ENCODE measurements at places on chromosomes 11 and 22.

GRCh38 chr11:85627332-85627997 lies at the start of gene DLG2:
DLG2 (minus strand) TSS chr11:85627344.
- peak; percentile 48 for DNase-seq

DNA sequence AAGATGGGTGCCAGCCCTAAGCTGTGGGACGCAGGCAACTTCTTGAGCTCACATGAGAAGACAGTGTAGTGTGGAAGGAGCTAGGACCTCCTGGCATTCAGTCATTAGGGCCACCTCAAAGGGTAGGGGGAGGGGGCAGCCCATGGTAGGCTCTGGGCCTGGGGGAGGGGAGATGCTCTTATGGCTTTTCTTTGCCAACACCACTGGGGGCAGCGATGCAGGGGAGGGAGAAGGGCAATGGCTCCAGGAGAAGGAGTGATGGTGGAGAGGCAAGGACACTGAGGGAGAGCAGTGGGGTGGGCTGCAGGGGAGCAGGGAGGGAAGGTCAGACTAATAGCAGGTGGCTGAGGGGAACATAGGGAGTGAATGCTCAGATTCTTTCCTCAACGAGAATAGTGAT lies 63.3 kb upstream of the SUSD2 start:
- no peak for DNase-seq

- DNase-seq: peak; percentile 56
Observed at GRCh38 chr22:36156515-36157419, 3.8 kb downstream of the APOL3 start.

- DNase-seq: peak; percentile 57
Observed at GRCh38 chr22:18156878-18157713, 7.1 kb downstream of the USP18 start.

GRCh38 chr11:119668676-119669075 lies 60.3 kb downstream of the NECTIN1 start:
- DNase-seq: no peak

DNA sequence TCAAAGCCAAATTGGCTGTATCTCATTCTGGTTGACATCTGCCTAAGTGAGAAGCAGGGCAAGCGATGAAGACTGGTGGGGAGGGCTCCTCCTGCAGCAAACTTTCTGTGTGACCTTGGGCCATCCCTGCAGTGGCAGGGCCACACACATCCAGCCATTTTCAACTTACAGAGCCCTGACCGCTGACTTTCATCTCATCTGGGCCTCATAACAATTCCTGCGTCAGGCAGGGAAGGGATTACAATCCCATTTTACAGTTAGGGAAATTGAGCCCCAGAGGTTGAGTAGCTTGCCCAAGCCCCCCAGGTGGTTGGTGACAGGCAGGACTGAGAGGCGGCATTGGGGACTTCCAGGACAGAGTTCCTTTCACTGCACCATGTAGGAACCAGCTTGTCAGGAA lies 21.9 kb downstream of the TPBGL start:
- DNase-seq: no peak

GRCh38 chr22:19820880-19821522 lies 33.7 kb downstream of the GNB1L start:
- DNase-seq: no peak

DNA sequence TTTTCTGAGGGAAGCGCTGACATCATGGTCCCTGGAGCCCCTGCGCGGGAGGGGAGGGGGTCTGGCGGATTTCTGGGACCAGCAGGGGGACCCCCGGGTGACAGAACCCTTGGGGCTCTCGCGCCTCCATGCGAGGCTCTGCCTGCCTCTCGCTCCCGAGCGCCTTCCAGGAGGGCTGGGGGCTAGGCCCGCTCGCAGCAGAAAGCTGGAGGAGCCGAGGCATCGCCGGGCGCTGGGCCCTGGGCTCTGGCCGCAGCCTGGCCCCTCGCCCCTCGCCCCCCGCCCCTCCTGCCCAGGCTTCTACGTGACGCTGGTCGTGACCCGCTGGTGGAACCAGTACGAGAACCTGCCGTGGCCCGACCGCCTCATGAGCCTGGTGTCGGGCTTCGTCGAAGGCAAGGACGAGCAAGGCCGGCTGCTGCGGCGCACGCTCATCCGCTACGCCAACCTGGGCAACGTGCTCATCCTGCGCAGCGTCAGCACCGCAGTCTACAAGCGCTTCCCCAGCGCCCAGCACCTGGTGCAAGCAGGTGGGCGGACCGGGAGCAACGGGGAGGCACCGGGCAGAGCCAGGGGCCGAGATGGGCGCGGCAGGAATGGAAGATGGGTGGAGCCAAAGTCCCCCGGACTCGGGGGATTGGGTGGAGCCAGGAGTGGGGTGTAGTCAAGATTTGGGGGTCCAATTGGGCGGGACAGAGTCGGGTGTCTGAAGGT lies 5.4 kb downstream of the BEST1 start:
- no peak for DNase-seq

GRCh38 chr11:72969894-72970335 lies 155.7 kb downstream of the ATG16L2 start:
- DNase-seq: no peak

- DNase-seq: peak; percentile 72
Observed at GRCh38 chr22:27686534-27686933, 115.0 kb downstream of the MN1 start.

GRCh38 chr11:95715777-95716241 lies 73.8 kb downstream of the FAM76B start:
- DNase-seq: peak; percentile 63
